DMS79 treated with DMSO at 0.1 percent for 48 hours (cell line): ENCODE measurements at places on chromosomes 12 and 14.
A peak's percentile ranks its signal among the peaks of the same experiment; 100 is the strongest.

DNA sequence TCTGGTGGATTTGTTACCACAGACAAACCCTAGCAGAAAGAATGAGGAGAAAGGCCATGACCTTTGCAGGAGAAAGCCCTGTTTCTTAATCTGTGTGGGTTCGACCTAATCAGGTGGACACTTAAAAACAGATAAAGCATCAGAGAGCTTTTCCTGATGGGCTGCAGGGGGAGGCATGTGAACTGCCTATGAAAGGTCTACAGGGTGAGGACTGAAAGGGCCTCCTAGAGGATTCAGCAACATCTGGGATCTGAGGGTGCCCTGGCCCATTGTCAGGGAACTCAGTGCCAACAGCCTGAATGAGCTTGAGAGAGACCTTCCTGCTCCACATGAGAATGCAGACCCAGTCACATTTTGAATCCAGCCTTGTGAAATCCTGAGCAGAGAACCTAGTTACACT, 178.8 kb upstream of the DDHD1 start:
- DNase-seq: no peak

- no peak for DNase-seq
These were observed 37.3 kb downstream of the ACTN1 start for GRCh38 chr14:68941820-68942219.

- DNase-seq: no peak
These were observed 2.9 kb upstream of the RTL1 start for GRCh38 chr14:100906420-100906819.

DNA sequence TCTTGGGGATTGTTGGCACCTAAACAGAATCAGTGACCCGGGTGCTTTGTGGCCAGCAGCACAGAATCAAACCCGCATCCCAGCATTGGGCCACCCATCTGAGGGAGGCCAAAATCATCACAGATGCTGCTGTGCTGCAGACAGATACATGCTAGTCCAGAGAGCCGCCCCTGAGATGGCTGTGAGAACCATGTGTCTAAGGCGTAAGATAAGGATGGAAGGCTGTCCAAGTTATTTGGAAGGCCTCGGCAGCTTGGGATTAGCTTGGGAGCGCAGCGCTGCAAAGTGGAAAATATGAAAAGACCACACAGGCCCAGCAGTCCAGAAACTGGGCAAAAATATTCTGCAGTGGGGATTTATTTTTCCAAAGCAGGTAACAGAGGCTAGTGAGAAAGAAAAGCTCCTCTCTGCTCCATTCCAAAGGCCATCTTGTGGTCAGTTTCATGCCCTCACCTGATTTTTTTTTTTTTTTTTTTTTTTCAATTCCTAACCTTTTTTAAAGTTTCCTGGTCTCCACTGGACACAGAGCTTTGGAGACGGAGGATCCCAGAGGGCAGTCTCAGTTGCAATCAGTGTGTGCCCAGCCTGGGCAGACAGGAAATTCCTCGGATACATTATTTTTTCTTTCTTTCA, 178.9 kb upstream of the BCL2L14 start:
- DNase-seq: no peak

GRCh38 chr14:64112867-64113678, 181.1 kb downstream of the ESR2 start:
- DNase-seq: peak; percentile 38

GRCh38 chr12:109844983-109845823, 12.0 kb upstream of the TRPV4 start:
- peak; percentile 67 for DNase-seq
